SK-MEL-5 (cell line): ENCODE measurements at places on chromosomes 6 and 20.

- peak; percentile 32 for DNase-seq
Observed at GRCh38 chr6:2714111-2714895, 36.4 kb downstream of the MYLK4 start.

DNA sequence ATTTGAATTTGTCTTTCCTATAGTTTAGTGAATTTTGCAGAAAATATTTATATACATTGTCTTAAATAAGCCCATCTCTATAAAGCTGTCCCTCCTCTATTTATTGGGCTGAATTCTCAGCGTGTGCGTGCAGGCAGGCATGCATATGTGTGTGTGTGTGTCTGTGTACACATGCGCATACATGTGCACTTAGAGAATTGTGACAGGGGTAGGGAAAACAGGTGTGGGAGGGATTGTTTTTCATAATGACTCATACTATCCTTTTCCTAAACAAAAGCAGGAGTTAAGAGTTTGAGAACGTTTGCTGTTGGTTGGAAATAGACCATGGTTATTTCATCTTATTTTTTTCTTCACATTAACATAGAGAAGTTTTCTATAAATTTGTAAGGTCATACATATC, 43.4 kb upstream of the FABP7 start:
- DNase-seq, result no peak

- no peak for DNase-seq
Observed at GRCh38 chr6:89357390-89357789, 4.9 kb upstream of the UBE2J1 start.

DNA sequence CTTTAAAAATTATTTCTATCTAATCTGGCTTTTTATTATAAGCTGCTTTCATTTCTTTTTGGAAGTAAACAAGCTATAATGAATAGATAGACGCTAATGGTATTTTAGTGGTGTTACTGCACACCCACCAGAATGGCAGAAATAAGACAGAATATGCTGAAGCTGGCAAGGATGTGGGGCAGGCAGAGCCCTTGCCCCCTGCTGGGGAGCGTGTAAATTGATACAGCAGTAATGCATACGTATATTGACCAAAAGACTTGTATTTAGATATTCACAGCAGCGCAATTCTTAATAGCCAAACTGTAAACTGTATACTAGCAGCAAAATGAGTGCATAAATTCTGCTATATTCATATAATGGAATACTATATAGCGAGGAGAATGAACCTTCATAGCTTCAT, 35.3 kb downstream of the TMEM181 start:
- DNase-seq, result peak; percentile 31

DNA sequence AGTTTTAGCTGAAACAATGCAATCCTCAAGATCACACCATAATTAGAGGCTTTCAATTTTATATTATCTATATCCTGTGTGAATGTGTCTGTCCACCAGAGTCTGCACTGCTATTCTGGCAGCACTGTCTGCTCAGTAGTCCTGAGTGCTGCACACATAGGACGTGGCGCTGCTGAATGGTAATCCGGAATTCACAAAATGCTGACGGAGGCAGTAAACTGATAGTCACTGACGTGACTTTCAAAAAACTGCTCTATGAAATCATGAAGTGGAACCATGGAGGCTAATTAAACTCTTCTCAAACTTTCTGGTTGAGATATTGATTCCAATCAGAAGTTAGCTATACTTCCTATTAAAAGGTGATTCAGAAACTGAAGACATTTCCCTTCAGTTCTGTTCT, 190.8 kb upstream of the NOX3 start:
- DNase-seq, result no peak
